ENCODE measurements at places on chromosomes 5 and 9.

GRCh38 chr9:136972743-136973142 is 4.6 kb upstream of the PTGDS start:
- no peak for DNase-seq

- no peak for DNase-seq
Measured at GRCh38 chr5:81167078-81167477, 66.0 kb upstream of the CKMT2 start.

- DNase-seq: no peak
Measured at GRCh38 chr9:75233011-75233410, 144.7 kb downstream of the OSTF1 start.

GRCh38 chr5:60673334-60673733 is 26.6 kb downstream of the DEPDC1B start:
- DNase-seq: no peak

- no peak for DNase-seq
Measured at GRCh38 chr9:2469681-2470221, 151.8 kb upstream of the VLDLR start.

All from T follicular helper cell (primary cell).